ENCODE measurements at places on chromosomes 7 and 10. TPM values are rescaled to one million over a fixed set of nuclear protein-coding genes. Genes with fewer than 3 reads are reported as not detected.

- DNase-seq: peak; percentile 51
Observed at GRCh38 chr7:94338921-94339371, 55.7 kb upstream of the COL1A2 start.

DNA sequence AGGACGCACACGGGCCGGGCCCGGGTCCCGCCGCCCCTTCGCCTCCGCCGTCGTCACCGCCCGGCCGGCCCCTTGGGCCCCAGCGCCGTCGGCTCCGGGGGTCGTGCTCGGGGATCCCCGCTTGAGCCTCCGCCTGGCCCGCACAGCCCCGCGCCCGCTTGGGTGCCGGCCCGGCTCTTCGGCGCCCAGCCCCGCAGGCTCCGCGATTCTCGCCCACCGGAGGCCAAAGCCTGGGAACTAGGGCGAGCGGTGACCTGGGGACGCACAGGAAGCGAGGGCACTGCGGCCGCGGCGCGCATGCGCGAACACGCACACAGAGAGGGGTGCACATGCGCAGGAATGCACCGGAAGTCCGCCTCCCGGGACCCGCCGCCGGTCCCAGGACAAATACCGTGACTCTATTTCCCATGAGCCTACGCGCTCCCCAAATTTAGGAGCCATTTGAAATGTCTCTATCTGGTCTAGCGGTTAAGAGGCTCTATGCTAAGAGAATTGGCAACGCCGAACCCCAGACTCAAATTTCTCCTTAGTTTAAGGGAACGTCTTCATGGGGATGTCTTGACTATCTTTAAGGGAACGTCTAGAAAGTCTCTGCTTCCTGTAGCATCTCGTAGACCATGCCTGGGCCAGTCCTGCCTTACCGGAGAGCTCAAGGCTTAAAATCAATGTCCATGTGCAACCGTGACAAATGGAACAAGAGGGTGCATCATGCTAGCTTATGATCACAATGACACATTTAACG, at the start of gene ZNF12:
ZNF12 (minus strand) TSS at position 282 of the 742 bp plus-strand sequence. CDS start 1,774 bp downstream, outside the sequence.
- DNase-seq: peak; percentile 95

DNA sequence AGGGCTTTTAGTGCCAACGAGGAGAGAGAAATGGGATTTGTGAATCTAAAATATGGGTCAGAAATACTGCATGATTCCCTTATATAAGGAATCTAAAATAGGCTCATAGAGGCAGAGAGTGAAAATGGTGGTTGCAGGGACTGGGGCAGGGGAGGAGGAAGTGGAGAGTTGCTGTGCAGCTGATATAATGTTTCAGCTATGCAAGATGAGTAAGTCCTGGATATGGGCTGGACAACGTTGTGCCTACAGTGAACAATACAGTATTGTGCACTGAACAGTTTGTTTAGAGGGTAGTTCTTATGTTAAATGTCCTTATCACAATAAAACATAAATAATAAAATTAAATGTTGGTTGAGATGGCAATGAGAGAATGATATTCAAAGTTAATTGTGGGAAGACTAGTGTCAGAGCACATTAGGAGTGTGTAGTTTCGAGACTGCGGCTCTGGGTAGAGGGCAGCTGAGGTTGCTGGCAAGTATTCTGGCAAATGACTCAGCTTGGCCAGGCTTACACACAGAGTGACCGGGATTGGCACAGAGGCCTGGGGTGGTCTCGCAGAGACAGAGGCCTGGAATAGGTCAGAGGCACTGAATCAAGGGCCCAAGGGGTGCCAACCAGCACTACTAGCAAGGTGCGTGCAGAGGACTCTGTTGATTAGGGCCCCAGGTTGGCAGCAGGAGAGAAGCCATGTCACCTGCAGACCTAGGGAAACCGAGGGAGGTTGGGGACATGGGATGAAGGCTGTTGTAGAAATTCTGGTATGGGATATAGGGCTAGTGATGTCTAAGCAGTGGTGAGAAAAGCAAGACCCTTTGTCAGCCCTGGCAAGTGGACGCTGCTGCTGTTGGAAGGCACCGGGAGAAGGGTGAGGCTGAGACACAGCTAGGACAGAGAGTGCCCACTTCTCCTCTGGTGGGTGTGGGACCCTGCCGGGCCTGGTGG, 2.8 kb upstream of the DEPP1 start:
- DNase-seq: peak; percentile 87

- DNase-seq: no peak
Observed at GRCh38 chr7:8015100-8015745, 46.6 kb downstream of the GLCCI1 start.

DNA sequence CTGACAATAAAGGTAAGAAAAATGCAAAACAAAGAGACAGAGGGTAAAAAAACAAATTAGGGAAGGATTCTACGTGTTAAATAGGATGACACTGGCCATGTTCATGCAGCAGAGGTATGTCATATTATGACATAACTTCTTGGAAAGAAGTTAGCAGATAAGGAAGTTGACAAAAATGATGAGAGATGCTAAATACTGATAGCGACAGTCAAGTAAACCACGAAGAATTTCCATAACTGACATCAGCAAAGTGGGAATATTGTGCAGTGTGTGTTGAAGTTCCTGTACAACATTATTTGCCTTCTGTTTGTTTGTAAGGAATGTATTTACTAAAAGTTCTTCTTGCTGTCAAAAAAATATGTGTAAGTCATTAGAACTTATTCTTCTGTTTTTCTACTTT, 29.5 kb downstream of the MDH2 start:
- DNase-seq: peak; percentile 16

DNA sequence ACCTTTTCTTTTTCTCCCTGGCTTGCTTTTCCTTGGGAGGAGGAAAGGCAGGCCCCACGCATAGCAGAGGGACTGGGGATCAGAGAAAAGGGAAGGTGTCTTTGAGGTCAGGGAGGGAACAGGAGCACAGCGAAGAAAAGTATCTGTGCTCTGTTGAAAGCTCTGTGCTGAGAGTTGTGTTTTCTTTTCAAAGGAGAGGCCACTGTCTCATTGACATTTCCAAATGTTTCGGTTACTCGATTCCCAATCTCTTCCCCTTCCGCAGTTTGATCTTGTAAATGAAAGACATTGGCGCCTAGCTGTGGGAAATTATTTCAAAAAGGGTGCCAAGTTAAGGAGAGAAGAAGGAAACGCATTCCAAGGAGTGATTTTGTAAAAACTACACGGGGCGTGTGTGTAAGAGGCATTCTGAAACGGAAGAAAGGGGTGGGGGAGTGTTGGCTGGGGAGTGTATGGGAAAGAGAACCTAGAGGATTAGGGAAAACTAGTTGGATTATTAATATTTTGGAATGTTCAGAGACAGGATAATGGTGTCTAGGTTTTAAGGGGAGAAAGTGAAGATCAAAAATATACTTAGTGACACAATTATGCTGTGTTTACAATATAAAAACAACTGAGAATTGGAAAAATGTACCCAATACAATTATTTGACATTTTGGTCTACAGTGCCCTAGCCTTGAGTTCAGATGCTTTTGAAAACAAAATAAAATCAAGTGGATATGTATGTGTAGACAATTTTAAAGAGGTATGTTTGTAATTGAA, 708 bp downstream of the KLHDC10 start:
- DNase-seq: no peak

GRCh38 chr7:80699045-80699638, 60.7 kb downstream of the CD36 start:
- DNase-seq: peak; percentile 61

DNA sequence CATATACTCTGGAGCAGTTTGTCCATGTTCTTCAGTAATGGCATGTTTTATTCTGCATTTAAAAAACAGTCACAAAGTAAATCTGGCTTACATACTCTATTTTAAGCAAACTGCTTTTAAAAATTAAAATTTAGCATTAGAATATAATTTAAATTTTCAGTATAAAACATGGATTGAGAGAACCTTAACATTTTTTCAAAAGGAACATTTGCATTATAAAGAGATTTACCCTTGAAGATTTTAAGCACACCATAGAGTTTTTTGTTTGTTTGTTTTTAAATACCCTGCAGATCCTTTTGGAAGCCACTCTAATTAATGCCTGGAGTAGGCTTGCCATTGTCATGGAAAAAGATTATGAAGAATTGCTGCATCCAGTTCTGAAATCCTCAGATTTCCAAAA, 70.4 kb downstream of the ZNRF2 start:
- DNase-seq: no peak

- DNase-seq: peak; percentile 85
Observed at GRCh38 chr7:135204341-135204749, 7.0 kb downstream of the WDR91 start.

DNA sequence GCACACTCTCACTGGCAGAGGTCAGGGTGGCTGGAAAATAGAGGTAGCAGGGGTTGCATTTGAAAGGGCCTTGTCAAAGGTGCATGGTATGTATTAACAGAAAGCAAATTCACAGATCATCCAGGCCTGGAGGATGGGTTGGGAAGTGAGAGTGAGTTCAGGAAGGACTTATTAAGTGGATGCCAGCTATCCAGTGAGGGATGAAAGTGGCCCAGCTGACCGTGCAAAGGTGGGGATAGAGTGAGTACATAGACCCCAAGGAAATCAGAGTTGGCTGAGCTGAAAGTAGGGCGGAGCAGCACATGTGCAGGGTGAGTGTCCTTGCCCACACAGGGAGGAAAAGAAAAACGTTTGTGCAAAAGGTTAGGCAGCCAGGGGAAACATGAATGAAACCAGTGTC, 58.1 kb downstream of the HECW1 start:
- DNase-seq: no peak

- no peak for DNase-seq
Observed at GRCh38 chr7:25481891-25482290, 253.6 kb upstream of the NPVF start.

DNA sequence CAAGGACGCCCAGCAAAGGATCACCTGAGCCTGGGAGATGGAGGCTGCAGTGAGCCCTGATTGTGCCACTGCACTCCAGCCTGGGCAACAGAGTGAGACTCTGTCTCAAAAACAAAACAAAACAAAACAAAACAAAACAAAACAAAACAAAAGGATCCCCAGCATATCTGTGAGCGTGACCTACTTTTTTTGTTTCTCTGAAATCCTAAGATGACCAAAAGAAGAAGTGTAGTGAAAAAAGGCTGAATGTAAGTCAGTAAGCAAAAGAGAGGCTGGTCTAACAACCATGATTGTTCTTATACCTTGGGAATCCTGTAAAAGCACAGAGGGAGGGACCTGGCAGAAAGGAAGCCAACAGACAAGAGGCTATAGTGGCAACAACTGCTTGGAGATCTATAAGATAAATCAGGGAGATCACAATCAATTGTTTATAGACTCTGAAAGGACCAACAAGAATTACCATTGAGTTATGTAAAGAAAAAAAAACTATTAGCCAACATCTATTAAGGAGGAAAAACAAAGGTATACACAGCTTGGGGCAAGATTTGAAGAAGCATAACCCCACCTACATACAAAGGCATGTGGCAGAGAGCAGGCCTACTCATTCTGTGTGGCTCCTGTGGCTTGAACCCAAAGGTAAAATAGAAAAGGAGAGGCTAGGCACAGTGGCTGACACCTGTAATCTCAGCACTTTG, 255.2 kb upstream of the KLF14 start:
- no peak for DNase-seq

GRCh38 chr10:26746061-26746460, 48.6 kb downstream of the PDSS1 start:
- no peak for DNase-seq

DNA sequence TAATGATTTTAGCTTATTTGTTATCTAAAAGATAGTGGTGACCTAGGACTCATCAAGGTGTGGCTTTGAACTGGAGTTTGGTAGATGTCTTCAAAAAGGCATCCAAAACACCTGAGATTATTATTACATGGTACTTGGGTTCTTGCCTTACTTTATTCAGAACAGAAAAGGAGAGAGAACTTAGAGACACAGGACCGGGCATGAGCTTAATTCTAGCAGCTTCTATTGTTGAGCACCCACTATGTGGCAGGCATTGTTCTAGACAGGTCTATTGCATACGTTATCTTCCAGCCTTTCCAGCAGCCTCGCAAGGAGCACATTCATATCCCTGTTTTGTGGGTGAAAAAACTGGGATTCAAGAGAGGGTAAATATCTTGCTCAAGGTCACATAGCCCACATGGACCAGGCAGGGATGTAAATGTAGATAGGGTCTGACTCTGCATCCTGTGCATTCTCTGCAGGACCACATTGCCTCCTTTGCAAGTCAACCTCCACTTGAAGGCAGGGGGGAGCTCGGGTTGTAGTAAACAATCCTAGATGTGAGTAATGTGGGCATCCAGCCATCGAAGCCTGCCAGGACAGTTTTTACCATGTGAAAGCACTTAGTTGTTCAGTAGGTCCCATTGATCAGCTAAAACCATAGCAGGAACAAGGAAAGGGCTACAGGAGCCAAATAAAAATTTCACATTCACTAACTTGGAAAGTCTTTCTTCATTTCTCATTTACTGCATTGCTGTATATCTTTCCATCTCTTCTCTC, 551.4 kb downstream of the LRMDA start:
- peak; percentile 35 for DNase-seq

- no peak for DNase-seq
Observed at GRCh38 chr10:76983624-76984023, 654.0 kb downstream of the KCNMA1 start.

DNA sequence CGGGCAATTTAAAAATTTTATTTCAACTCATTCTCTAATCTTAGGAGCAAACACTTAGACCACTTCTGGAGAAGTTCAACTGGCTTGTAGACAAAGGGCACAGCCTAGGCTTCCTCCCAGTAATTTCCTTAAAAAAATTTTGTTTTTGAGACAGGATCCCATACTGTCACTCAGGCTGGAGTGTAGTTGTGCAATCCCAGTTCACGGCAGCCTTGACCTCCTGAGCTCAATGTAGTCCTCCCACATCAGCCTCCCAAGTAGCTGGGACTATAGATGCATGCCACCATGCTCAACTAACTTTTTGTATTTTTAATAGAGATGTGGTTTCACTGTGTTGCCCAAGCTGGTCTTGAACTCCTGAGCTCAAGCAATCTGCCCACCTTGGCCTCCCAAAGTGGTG, 38.4 kb downstream of the BAMBI start:
- no peak for DNase-seq

GRCh38 chr10:16929069-16929468, 111.8 kb upstream of the RSU1 start:
- DNase-seq: no peak

DNA sequence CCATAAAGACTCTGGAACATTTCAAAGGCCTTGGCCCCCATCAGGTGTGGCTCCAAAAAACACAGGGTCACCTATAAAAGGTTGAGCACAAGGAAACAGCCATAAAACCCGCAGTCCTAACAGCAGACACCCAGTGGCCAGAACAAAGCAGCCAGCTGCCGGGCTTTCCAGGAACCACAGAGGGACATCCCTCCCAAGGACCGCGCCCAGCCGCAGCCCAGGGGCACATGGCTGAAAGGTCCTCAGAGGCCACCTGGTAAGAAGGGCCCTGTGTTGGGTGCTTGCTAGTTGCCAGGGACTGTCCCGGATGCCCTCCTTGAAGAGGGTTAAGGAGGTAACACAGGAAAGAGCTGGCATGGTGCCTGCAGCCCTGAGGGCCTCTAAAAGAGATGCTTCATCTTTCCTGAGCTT, 32.7 kb downstream of the KCNMA1 start:
- peak; percentile 84 for DNase-seq

PALD1 gene
- 0.10 TPM for total RNA-seq

NOS3 gene
- 0.39 TPM for total RNA-seq

AFAP1L2 gene
- 1.7 TPM for total RNA-seq

TMEM213 gene
- total RNA-seq: not detected

TYW1B gene
- 4.7 TPM for total RNA-seq

COL28A1 gene
- not detected for total RNA-seq

PIP gene
- not detected for total RNA-seq

ADRA2A gene
- total RNA-seq: 0.10 TPM

BAMBI gene
- 39.1 TPM for total RNA-seq

LRRD1 gene
- total RNA-seq: not detected

MARVELD1 gene
- total RNA-seq: 41.7 TPM

MKI67 gene
- total RNA-seq: 41.8 TPM

GIMAP8 gene
- 0.12 TPM for total RNA-seq

GGCT gene
- total RNA-seq: 98.3 TPM
